ENCODE measurements at places on chromosomes 6 and 20.

GRCh38 chr6:88775866-88776571 is 187.4 kb downstream of the RNGTT start:
- DNase-seq = no peak

GRCh38 chr6:151389618-151390275 is 1.6 kb downstream of the ZBTB2 start:
- DNase-seq = no peak

DNA sequence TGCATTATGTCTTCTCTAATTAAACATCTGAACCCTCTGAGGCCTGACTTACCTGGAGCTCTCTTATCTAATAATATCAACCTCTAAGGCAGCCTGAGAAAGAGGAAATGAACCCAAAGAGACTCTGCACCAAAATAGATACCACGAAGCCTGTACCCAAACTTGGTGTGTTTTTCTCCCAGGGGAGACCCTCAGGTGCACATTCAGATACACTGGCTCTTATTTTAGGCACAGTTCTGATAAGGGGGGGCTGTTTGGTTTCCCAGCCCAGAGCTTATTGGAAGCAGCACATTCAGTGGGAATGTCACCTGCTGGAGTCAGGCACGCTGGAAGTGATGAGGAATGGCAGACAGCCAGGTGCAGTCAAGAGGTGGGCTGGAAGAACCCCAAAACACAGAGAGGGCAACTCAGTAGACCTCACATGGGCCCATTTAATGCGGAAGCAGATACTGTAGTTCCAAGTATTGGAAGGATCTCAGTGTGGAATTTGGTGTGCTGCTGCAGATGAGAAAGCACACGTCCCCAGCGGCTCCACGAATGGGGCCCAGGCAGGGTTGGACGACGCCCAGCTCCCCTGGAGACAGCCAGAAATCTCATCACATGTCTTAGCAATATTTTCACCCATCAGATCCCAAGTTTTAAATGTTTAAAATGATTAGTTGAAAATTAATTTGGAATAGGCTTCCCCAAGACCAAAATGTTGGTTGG is 9.7 kb upstream of the CCR6 start:
- no peak for DNase-seq

- DNase-seq = no peak
Observed at GRCh38 chr6:43803055-43803782, 33.2 kb downstream of the VEGFA start.

DNA sequence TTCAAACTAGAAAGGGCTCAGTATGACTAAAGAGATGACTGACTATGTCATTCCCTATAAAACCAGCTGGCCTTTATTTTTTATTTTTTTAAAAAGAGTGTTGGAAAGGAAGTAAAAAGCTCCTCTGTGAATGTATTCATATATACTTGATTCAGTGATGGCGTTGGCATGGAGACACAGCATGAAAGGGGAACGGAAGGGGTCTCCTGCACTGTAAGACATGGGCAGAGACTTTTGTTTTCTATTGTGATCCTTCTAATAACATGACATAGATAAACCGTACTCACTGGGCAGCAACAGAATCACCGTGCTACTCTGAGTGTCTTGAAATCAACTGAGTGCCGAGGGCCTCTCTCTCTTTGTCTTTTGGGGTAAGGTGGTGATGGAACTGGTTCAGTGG is 228.1 kb upstream of the RIN2 start:
- no peak for DNase-seq
